ENCODE measurements at places on chromosomes 7 and 10.

GRCh38 chr7:44226396-44226753, 25.6 kb downstream of the YKT6 start:
- H3K27me3 ChIP-seq, result no peaks in the 10 kb centered on the region
- H3K4me3 ChIP-seq, result no peak overlapping the region
- no peak overlapping the region for H3K27ac ChIP-seq
- no peaks in the 10 kb centered on the region for H3K36me3 ChIP-seq

- H3K4me3 ChIP-seq, result no peak overlapping the region
- H3K36me3 ChIP-seq, result no peaks in the 10 kb centered on the region
- no peak for DNase-seq
- H3K4me1 ChIP-seq, result no peaks in the 10 kb centered on the region
Measured at GRCh38 chr10:6713716-6714115, 133.6 kb upstream of the PRKCQ start.

GRCh38 chr7:151142686-151143040, 24.8 kb downstream of the GBX1 start:
- no peak for DNase-seq
- no peak overlapping the region for H3K4me3 ChIP-seq
- H3K27ac ChIP-seq, result no peak overlapping the region
- H3K27me3 ChIP-seq, result no peaks in the 10 kb centered on the region
- H3K36me3 ChIP-seq, result peaks cover 17% of the 10 kb centered on the region
- H3K4me1 ChIP-seq, result no peaks in the 10 kb centered on the region

GRCh38 chr7:37920305-37920848, at the start of gene EPDR1:
Gene EPDR1, plus strand, starts transcription at chr7:37920640. Its CDS starts 300 bp downstream, at chr7:37920940.
- H3K27me3 ChIP-seq, result no peaks in the 10 kb centered on the region
- H3K4me3 ChIP-seq, result peak within 1 kb of the TSS; percentile 64
- peaks cover 9% of the 10 kb centered on the region for H3K4me1 ChIP-seq

- H3K27ac ChIP-seq, result no peak overlapping the region
- H3K36me3 ChIP-seq, result no peaks in the 10 kb centered on the region
- H3K4me1 ChIP-seq, result no peaks in the 10 kb centered on the region
- no peak overlapping the region for H3K4me3 ChIP-seq
Measured at GRCh38 chr10:122767621-122768388, 68.2 kb upstream of the C10orf120 start.

GRCh38 chr10:21518641-21519396, 6.7 kb downstream of the SKIDA1 start:
- H3K4me1 ChIP-seq, result peaks cover 13% of the 10 kb centered on the region
- H3K4me3 ChIP-seq, result peak overlapping the region; percentile 63
- H3K36me3 ChIP-seq, result no peaks in the 10 kb centered on the region
- H3K27ac ChIP-seq, result no peak overlapping the region

DNA sequence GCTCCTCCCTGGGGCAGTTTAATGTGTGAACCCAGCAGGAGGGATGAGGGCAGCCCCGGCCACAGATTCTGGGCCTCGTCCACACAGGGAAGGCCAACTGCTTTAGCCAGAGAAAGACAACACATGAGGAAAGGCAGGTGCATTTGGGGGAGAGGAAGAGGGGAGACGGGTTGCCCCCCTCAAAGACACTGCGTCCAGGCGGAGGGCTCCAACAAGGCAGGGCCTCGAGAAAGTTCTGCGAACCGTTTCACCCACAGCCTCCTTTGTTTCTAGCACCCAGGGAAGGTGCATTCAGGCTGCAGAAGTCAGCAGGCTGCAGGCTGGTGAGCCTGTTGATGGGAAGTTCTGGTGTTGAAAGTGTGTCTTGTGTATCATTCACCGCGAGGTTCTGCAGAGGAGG, 10.1 kb downstream of the FOXL3 start:
- no peaks in the 10 kb centered on the region for H3K4me1 ChIP-seq
- no peak overlapping the region for H3K27ac ChIP-seq
- no peaks in the 10 kb centered on the region for H3K27me3 ChIP-seq
- no peak for DNase-seq
- no peak overlapping the region for H3K4me3 ChIP-seq

DNA sequence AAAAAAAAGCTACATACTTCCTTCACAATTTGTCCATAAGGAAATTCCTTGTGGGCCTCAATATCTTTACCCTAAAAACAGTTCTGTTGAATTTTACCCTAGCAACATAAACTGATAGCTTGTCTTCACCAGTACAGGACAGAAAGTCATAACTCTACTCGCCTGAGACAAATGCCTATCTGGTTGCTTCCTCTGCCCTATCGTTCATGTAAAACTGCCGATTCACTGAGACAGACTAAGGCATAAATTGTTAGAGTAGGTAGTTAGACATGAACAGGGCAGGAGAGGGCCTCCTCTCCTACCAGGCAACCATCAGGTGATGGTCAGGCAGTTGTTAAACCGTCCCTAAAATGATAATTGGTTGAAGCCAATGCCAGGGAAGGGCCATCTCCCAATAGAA, 25.0 kb downstream of the IFIT3 start:
- H3K36me3 ChIP-seq, result no peaks in the 10 kb centered on the region
- H3K27me3 ChIP-seq, result no peaks in the 10 kb centered on the region
- peaks cover 25% of the 10 kb centered on the region for H3K4me1 ChIP-seq
- H3K4me3 ChIP-seq, result no peak overlapping the region
